ENCODE measurements at places on chromosomes 6 and 20.

- peak; percentile 62 for DNase-seq
These were observed 12.1 kb downstream of the FOXS1 start for GRCh38 chr20:31833130-31833930.

DNA sequence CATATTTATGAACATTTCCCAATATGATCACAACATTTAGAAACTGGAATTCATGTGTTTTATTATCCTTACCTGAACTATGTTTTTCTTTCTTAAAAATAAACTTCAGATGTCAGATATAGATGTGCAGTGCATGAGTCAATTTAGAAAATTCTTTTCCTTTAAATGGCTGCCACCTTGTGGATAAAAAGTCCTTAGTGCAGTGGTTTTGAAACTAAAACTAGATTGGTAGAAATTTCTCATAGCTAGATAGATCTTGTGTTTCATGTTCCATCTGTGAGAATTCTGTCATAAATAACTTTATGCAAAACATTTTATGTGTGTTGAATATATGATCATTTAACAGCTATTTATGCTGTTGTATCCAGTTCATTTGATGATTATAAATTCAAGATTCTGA, 134.9 kb downstream of the KLHL32 start:
- DNase-seq: peak; percentile 52

DNA sequence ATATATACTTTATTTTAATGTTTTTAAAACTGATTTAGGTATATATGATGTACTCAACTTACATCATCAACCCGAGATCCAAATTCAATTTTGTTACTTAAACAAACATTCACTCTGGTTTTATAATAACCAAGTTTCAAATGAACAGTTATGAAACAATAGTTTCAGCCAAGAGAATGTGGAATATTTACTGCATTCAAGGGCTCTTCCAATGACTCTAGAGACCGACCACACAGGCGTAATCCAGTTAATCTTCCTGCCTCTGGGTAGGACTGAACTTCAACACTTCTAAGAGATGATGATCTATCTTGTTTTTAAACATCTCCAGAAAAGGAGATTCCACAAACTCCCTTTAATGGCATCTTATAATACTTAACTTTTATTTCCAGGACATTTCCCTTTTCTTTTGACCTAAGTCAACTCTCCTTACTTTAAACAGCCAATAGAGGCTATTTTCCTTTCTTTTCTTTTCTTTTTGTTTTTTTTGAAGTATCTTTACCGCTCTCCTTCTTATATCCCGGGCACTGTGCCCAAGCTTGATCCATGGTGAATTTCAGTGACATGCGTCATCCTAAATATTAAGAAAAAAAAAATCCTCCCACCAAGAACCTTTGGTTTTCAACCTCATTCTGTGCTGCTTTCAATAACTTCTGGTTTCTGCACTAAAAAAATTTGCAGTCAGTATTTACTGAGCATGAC, 110.1 kb downstream of the KIF13A start:
- no peak for DNase-seq

GRCh38 chr6:163455552-163455951, 41.0 kb downstream of the QKI start:
- no peak for DNase-seq

DNA sequence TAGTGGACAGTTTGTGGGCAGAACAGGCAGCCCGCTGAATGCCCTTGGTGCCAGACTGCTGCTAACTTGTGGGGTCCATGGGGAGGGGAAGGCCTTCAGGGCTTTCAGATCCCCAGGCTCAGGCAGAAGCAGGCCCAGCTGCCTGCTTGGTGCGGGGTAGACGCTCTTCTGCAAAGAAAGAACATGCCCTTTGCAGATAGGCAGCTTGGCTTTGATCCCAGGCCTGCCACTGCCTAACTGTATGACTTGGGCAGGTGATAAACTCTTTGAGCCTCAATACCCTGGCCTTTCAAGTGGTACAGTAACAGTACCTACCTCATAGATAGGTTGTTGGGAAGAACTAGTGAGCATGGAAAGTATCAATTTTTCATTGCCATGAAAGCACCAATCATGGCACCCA, 28.4 kb downstream of the CHMP4B start:
- DNase-seq: no peak

- peak; percentile 37 for DNase-seq
These were observed 11.9 kb downstream of the SYNE1 start for GRCh38 chr6:152625213-152625612.

- no peak for DNase-seq
These were observed 73.6 kb upstream of the RNF146 start for GRCh38 chr6:127192911-127193541.

GRCh38 chr6:84967389-84967788, 203.0 kb upstream of the TBX18 start:
- no peak for DNase-seq

GRCh38 chr6:110055387-110055735, 77.2 kb downstream of the GPR6 start:
- DNase-seq: no peak

GRCh38 chr20:32149566-32150170, 40.2 kb downstream of the TM9SF4 start:
- no peak for DNase-seq

- DNase-seq: no peak
These were observed 78.0 kb downstream of the DZANK1 start for GRCh38 chr20:18388860-18389259.

Measured in activated CD4-positive, alpha-beta T cell treated with anti-CD3 and anti-CD28 coated beads, Interleukin-2, amount 50 U/mL, for 16 hours (primary cell).